HepG2 (cell line): ENCODE measurements at places on chromosomes 7 and 10. TPM values are rescaled to one million over a fixed set of nuclear protein-coding genes. Genes with fewer than 3 reads are reported as not detected.

PDK4 gene
- total RNA-seq: not detected in 2 replicates

GPR26 gene
- total RNA-seq: not detected in 2 replicates

- no peaks in the 10 kb centered on the region for H3K36me3 ChIP-seq
- no peak overlapping the region for H3K4me3 ChIP-seq
Observed at GRCh38 chr7:48298779-48299178, 127.5 kb downstream of the ABCA13 start.

DNA sequence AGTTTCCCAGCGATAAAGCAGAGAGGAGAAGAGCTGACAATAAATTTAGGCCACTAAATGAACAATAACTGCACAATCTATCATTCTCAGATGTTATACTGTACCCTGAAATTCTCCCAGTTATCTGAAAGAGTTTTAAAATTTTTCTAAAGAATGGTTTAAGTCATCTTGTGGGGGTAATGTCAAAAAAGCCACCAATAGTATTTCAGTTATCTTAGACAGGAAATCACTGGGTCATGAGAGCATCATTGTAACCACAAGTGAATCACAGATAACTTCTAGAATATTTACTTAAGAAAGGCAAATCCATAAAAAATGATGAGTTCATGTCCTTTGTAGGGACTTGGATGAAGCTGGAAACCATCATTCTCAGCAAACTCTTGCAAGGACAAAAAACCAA is 147.1 kb downstream of the DNAJB9 start:
- DNase-seq: no peak
- no peaks in the 10 kb centered on the region for H3K36me3 ChIP-seq
- H3K4me1 ChIP-seq: no peaks in the 10 kb centered on the region
- H3K4me3 ChIP-seq: no peak overlapping the region
- H3K27ac ChIP-seq: no peak overlapping the region

GRCh38 chr7:20407585-20408466 is 77.1 kb downstream of the ITGB8 start:
- no peaks in the 10 kb centered on the region for H3K36me3 ChIP-seq
- H3K27me3 ChIP-seq: no peaks in the 10 kb centered on the region
- no peak overlapping the region for H3K27ac ChIP-seq
- no peak overlapping the region for H3K4me3 ChIP-seq

GRCh38 chr7:15397922-15398760 is 163.7 kb downstream of the AGMO start:
- no peak overlapping the region for H3K4me3 ChIP-seq
- no peak for DNase-seq
- H3K27me3 ChIP-seq: no peaks in the 10 kb centered on the region
- no peak overlapping the region for H3K27ac ChIP-seq
- H3K36me3 ChIP-seq: no peaks in the 10 kb centered on the region
